Pulmonary artery endothelial cell (primary cell): ENCODE measurements at places on chromosomes 6 and 20. TPM values are rescaled to one million over a fixed set of nuclear protein-coding genes. Genes with fewer than 3 reads are reported as not detected.

The CTAGE9 gene
- not detected in 2 replicates for total RNA-seq

The CNR1 gene
- 2.6 TPM in 1 of 2 replicates, not detected in the other for total RNA-seq

The SMOC2 gene
- not detected in 2 replicates for total RNA-seq

The GRM1 gene
- under 0.01 TPM in 2 replicates for total RNA-seq

The FRS3 gene
- total RNA-seq: 1.2 TPM in 2 replicates

The SYNJ2 gene
- total RNA-seq: 60.3 and 62.3 TPM in 2 replicates

The GPX5 gene
- total RNA-seq: not detected in 2 replicates

The LAMP5 gene
- total RNA-seq: 0.14 and 0.59 TPM in 2 replicates

The MUC21 gene
- total RNA-seq: not detected in 2 replicates

The BMP2 gene
- 16.1 and 24.2 TPM in 2 replicates for total RNA-seq

The VNN1 gene
- total RNA-seq: not detected in 2 replicates

The FAM83C gene
- not detected in 2 replicates for total RNA-seq

The ARHGAP40 gene
- 0.04 TPM in 1 of 2 replicates, not detected in the other for total RNA-seq

The OR2B6 gene
- not detected in 2 replicates for total RNA-seq

The RAB44 gene
- not detected in 2 replicates for total RNA-seq

The LTA gene
- 0.07 TPM in 1 of 2 replicates, not detected in the other for total RNA-seq

The EMILIN3 gene
- total RNA-seq: 0.04 TPM in 1 of 2 replicates, not detected in the other

The SPATS1 gene
- not detected in 2 replicates for total RNA-seq

The KIAA1755 gene
- total RNA-seq: 0.07 TPM in 2 replicates

The KIF13A gene
- 71.7 and 88.5 TPM in 2 replicates for total RNA-seq

The HDGFL1 gene
- not detected in 2 replicates for total RNA-seq

The PRR18 gene
- total RNA-seq: not detected in 2 replicates

The PRDM13 gene
- not detected in 2 replicates for total RNA-seq
